ENCODE measurements at places on chromosomes 13 and 19. TPM values are rescaled to one million over a fixed set of nuclear protein-coding genes. Genes with fewer than 3 reads are reported as not detected.

DNA sequence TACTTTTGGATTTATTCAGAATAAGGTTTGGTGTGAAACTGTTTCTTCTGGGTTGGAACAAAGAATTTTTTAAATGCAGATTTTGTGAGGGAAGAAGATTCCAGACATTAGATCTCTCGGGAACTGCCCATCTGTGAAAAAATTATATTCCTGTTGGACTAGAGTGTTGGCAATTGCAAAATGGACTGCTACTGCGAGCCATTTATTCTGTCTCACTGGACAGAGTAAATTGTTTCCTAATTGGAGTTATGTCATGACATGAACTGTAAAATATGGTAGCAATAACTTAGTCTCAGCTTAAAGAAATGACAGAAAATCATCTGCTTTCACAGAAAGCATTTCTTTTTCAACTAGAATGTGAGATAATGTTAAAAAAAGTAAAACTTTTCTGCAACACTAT, 86.0 kb upstream of the MYCBP2 start:
- DNase-seq, result no peak

Gene ZNF585A
- 12.3 TPM for total RNA-seq

GRCh38 chr19:17680230-17680722, 7.9 kb downstream of the UNC13A start:
- peak; percentile 84 for DNase-seq

DNA sequence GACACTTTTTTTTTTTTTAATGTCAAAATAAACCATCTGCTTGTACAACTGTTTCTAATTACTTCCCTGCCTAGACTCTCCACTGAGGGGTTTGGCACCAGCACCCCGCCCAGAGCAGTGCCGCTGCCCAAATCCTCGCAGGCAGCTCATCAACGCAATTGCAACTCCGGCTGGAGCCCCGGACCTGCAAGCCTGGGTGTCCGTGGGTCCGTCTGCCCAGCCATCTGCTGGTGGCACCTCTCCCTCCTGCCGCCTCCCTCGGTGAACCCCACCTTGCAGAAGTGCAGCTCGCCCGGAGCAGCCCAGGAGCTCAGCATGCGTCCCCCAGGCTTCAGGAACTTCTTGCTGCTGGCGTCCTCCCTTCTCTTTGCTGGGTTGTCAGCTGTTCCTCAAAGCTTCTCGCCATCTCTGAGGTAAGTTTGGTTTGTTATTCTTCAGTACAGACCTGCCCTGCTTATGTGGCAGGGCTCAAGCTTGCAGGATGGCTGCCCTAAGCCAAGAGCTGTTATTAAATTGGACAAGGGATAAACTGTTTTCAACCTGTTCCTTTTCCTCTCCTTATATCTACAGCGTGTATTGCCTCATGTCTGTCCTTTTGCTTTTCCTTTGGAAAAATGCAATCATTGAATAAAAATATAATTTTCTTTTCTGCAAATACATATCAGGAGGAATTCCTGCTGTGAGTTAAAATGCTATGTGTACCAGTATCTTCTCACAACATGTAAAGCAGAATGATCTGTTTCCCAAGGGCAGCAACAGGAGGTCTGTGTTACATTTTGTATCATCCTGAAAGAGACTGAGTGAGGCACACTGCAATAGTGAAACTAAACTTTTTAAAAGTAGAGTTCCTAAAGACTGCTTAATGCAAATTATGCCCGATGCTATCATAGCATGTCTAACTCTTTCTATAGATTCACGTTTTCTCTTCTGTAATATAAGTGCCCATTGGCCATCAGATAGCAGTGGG, at the start of gene ITGBL1:
ITGBL1 (plus strand) TSS at position 157 of the 967 bp plus-strand sequence; CDS start at position 316, 159 bp downstream.
- DNase-seq, result peak; percentile 63

- DNase-seq, result no peak
Measured at GRCh38 chr13:22517544-22517943, 663.2 kb upstream of the SGCG start.

DNA sequence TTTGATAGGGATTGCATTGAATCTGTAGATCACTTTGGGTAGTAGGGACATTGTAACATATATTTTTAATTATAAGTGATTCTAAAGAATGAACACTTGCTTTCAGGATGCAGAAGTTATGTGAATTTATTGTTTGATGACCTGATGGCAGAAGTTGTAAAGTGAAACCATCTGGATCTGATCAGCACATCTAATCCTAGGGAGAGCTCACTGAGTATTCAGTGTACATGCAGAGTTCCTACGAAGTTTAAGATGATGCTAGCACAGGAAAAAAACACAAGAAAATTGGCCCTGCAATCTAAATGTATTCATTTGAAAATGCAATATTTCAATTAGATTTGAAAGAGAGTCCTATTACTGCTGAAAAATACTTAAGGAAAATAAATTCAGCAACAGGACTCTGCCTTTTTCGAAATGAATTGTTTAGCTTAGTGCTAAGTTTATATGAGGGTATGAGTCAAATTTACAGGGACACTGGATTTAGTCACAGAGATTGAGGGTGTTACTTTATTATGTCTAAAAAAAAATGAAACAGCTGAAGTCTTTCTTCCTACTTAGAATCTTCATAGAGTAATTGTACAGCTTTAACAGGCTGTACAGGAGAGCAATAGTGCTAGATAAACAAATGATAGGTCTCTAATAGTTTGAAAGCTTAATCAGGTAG, 385.7 kb downstream of the DCT start:
- DNase-seq, result no peak

DNA sequence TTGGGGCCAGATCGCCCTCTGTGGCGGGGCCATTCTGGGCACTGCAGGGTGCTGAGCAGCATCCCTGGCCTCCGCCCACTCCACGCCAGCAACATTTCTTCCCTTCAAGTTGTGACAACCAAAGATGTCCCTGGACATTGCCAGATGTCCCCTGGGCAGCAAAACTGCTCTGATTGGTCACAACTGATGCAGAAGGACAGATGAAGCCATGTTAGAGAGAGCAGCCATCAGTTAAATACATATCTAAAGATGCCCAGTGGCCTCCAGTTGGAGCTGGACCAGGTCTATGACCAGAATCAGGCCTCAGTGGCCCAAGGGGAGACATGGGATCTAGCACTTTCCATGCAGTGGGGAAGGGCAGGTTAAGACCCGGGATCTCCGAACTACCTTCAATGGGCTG, 125.7 kb downstream of the PTPRS start:
- DNase-seq, result no peak

Gene DLL3
- not detected for total RNA-seq

Gene OR7D2
- total RNA-seq, result 0.07 TPM

DNA sequence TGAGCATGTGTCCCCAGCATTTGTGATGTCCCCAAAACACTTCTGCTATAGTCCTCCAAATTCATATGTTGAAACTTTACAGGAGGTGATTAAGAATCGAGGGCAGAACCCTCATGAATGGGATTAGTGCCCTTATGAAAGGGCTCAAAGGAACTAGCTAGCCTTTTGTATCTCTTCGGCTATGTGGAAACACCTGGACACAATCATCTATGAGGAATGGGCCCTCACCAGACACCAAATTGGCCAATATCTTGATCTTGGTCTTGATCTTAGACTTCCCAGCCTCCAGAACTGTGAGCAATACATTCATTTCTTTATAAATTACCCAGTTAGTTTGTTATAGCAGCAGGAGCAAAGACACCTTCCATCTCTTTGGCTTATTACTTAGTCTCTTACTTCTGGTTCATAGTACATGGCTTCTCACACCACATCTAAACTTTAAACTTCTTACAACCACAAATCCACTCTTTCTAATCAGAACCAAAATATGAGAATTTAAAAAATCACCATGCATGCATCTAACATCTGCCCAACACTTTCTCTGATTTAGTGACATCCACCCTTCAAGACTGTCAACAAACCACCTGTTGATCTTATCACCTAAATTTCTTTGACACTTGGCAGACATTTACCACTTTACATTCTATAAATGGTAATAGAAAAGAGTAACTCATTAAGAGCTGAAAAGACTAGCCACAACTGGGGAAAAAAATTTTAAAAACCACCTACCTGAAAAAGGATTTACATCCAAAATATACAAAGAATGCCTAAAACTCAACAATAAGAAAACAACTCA, 6.7 kb upstream of the SERPINE3 start:
- DNase-seq, result no peak

Gene ZNF284
- total RNA-seq, result 1.8 TPM

GRCh38 chr13:51714663-51715168, 89.2 kb downstream of the DHRS12 start:
- DNase-seq, result no peak

- no peak for DNase-seq
Measured at GRCh38 chr13:44573790-44574465, 2.2 kb downstream of the TSC22D1 start.

GRCh38 chr19:39998501-39998900, 1.6 kb downstream of the ZNF546 start:
- no peak for DNase-seq

Gene CYP2A7
- not detected for total RNA-seq

Gene ADAMTSL5
- total RNA-seq, result 20.5 TPM

Gene TMEM38A
- 50.5 TPM for total RNA-seq

DNA sequence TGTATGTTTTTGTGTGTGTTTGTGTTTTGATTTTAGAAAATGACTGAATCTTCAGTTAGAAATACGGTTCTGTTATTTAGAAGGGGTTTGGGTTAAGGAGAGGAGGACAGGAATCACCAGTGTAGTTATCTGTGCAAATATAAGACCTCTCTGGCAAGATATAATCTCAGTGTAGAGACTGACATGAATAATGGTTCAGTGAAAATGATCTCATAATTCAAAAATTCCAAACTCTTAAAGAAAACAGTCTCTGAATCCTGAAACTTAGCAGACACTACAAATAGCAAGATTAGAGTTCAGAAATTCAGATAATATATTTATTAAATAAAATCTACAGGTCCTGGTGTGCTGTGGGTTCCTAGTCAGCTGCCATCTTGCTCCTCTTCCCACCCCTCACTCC, 73.5 kb downstream of the PDS5B start:
- no peak for DNase-seq

All from left ventricle myocardium superior (tissue), 1 donor.